ENCODE measurements at places on chromosomes 7 and 10.

- DNase-seq: no peak
Observed at GRCh38 chr10:112815269-112816032, 134.6 kb upstream of the TCF7L2 start.

- peak; percentile 86 for DNase-seq
Observed at GRCh38 chr10:102982296-102982695, 64.2 kb downstream of the CNNM2 start.

DNA sequence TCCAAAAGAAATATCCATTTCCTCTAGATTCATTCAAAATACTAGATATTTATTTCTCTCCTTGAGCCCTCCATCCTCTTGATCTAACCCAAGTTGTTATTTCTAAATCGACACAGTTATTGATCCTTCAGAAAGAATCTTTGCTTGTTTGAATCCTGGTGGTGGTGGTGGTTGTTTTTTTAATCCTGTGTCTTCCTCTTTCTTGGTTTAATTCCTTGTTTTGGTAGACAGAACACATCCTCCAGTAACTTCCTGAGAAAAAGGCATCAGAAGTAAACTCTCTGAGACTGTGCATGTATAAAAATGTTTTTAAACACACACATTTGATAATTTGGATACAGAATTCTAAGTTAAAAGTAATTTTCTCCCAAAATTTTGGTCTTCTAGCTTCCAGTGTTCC lies 49.9 kb downstream of the SIRT1 start:
- DNase-seq: no peak

DNA sequence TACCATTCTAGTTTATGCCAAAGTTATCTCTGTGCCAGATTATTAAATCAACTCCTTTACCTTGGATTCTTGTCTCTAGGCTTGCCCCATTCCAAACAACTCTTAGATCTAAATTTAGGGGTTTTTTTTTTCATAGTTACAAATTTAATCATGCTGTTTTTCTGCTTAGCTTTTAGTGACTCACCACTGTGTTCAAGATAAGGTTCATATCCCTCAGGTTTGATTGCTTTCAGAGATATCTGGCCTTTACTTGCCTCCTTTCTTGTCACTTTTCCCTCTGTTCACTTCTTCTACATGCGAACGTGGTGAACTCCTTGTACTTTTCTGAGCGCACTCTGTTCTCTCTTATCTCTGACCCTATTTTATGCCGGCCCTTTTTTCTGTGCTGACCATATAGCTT lies 78.2 kb downstream of the VPS50 start:
- no peak for DNase-seq

GRCh38 chr7:101618916-101619315 lies 10.2 kb downstream of the MYL10 start:
- no peak for DNase-seq

DNA sequence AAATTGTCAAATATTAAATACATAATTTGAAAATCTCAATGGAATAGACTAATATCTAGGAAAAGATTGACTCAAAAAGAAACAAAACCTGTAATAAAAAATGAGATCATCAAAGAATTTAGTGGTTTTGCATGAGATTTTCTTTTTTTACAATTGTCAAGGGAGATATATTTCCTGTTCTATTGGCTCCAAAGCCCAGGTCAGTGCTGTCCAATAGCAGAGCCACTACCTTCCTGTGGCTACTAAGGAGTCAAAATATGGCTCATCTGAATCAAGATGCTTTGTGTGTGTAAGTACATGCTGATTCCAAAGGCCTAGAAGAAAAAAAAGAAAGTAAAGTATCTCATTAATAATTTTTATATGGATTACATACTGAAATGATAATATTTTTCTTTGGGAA lies 191.9 kb downstream of the C7orf25 start:
- DNase-seq: no peak

GRCh38 chr10:133397938-133398337 lies 4.0 kb downstream of the MTG1 start:
- no peak for DNase-seq

GRCh38 chr7:81510122-81510521 lies 259.7 kb downstream of the HGF start:
- DNase-seq: no peak

DNA sequence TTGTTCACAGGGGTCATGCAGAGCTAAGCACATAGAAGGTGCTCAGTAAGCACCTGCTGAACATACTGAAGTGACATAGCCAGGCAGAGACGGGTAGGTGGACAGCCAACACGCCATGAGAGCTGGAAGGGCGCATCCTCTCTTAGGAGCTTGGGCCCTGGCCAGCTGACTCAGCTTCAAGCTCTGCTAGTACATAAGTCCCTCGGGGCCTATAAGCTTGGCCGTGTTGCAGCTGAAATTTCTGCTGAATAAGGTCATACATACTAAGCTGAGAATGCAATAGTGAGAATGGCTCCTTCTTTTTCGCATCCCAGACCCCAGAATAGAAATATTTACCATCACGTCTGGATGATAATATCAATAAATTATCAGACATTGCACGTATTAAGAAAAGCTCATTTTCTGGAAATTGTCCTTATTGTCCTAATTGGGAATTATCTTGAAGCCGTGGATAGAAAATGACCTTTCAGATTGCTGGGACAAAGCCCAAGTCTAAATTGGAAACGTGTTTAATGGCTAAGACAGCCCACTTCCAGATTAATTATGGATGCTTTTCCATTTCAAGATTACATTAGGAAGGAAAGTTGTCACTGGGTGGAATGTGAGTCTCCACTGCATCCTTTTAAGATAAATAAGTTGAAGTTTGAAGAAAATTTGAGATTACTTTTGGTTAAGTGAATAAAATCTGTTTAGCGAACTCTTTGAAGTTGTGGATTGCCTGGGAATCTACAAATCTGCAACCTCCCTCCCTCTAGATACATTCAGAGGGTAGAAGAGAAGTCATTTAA lies 287.1 kb upstream of the C7orf33 start:
- peak; percentile 61 for DNase-seq

DNA sequence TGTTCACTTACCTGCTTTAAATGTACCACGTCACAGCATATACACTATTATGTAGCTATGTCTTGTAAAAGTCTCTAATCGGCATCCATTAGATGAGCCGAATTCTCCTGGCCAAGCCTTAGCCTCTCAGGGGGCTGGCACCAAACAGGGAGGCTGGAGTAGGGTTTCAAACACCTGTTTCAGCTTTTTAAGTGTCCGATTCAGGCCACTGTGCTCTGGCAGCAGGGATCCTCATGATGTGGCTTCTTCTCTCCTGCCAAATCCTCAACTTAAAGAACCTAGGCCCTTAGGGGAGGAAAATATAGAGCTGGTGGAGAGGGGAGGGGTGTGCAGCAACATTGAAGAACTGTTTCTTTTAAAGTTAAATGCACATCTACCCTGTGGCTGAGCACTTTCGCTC lies 68.5 kb upstream of the NFKB2 start:
- peak; percentile 19 for DNase-seq

DNA sequence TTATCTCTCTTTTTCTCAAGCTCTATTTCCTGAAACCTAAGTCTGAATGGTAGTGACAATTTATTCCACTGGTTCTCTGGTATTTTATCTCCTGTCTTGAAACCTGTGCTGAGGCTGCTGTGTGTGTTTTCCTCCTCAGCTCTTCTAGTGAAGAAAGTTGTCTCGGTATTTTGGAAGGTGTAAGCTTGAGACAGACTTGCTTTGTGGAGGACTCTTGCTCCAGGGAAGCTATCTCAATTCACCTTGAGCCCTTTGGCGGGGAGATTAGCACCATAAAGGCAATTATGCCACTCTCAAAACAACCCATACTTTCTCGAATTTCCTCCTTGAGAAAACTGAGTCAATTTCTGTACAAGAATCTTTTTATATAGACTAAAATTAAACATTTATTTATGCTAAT lies 141.6 kb downstream of the THSD7A start:
- DNase-seq: no peak

DNA sequence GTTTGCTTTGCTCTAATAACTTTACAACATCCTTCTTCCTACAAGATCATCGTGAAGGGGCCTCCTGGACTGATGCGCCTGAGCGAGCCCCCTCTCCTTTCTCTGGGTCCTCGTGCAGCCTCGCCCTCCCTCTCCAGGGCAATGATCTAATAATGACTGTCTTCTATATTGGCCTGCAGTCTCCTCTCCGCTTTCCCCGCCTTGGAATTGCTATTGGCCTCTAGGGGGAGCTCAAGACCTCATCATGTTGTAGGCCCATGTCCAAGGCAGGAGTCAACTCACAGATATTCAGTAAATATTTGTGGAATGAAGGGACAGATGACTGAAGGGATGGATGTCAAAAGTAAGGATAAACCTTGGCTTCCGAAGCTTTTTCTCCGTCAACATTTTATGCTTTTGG lies 1180.3 kb downstream of the TYW1 start:
- peak; percentile 59 for DNase-seq

DNA sequence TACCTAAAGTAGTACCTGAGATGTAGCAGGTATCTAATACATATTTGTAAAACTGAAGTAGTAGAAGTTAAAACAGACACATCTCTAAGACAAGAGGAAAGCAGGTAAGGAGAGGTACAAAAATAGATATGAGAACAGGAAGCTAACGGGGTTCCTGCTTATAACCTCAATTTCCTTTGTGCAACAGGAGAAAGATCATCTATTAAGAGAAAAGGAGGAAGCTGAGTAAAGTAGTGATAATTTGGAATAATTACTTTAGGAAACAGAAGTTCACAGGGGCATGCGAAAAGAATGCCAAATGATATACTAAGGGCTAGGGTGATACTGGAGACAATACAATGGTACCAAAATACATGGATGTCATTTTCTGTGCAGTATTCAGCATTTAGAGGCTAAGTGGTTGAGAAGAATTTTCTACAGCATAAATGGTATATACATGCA lies 108.7 kb downstream of the NRBF2 start:
- DNase-seq: no peak

DNA sequence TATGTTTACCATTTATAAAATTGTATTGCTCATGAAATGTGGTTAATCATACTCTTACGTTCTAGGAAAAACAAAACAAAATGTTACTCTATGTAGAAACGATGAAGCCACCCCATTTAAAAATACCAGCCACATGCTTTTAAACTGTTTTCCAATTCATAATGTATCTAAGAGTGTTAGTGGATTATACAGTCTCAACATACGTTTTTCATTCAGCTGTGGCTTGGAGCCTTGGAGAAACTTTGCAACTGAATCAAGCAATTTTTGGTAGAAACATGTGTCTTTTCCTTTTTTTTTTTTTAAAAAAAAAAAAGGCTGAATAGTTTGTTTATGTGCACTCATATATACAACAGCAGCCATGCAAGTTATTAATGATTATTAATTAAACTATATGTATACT lies 378.0 kb upstream of the SEMA3D start:
- DNase-seq: no peak

DNA sequence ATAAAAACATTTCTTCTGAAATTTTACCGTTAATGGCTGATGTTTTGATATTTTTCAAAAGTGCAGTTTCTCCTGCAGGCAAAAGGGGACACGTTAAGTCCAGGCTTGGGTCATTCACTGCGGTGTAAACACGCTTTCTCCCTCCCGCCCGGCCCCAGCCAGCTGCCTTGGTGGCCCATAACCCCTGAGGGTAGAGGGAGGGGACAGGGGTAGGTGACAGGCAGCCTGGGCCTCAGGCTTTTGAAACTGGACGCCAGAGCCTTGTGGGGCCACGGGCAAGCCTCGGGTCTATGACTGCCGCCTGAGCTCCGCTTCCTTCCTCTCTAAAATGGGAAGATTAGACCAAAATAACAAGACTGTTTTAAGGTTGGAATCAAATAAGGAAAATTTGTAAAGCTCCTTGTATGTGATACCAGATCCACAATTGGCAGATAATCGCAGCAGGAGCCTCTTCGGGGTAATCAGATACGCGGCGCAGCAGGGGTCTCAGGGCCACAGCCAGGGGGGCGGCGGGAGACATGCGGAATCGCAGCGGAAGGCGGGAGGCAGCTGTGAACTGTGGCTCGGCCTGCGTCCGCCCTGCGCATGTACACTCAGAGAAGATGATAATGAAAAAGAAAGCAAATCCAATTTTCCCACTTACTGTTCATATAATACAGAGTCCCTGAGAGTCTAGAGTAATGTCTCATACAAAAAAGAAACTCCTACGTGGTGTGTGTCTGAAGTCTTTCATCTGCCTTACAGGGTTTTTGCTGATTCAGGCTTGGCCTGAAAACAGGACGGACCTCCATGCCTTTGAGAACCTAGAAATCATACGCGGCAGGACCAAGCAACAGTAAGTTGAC lies 138.3 kb downstream of the EGFR start:
- DNase-seq: no peak

- no peak for DNase-seq
Observed at GRCh38 chr7:113120647-113121046, 2.3 kb upstream of the SMIM30 start.

DNA sequence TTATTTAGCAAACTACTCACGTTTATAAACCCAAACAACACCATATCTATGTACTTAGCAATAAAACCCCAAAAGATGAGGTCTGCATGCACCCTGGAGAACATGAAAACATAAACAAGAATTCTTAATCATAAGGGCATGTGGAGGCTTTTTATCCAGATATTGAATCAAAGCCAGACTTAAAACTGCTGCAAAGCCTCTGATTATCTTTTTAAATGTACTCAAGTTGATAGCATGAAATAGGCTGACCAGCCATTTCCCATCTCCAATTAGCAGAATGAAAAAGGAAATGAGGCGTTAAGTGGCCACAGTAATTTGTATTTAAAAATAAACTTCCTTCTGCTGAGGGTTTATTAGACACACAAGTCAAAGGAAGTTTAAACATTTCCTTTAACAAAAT lies 48.3 kb downstream of the ITIH5 start:
- no peak for DNase-seq

GRCh38 chr7:867406-868188 lies 8.8 kb upstream of the GET4 start:
- DNase-seq: peak; percentile 86

DNA sequence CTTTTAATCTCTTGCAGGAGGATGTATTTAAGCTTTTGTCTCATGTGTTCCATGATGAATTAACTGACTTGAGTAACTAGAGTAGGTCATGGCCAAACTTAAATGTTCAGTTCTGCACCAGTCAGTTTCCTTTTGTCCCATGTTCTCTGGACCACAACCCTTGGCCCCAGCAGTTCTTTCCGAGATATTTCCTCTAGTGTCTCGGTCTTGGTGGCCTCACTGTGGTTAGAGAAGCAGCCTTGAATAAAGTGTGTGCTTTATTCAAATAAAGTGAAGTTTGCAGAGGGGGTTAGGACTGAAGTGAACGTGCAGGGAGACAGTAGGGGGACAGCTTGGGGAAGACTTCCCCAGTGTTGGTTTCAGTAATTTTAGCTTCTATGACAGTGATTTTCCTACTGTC lies 9.3 kb downstream of the ZNF212 start:
- DNase-seq: no peak

- DNase-seq: no peak
Observed at GRCh38 chr7:1779445-1779844, 109.4 kb downstream of the ELFN1 start.

DNA sequence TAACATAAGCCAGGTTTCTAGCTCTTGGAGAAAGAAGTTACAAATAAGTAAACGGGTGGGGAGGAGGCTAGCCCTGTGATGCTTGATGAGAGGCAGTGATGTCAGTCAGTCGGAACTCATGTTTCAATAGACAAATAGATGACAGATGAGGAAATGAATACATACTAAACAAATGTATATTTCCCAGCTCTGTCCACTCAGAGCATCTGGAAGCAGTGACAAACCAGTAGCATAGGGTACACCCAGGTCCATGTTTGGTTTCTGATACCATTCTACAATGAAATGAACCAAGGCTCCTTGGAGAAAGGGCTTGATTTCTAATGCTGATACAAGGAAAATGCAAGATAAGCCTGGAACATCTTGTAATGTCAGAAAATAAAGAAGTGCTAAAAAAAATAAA lies 30.6 kb downstream of the PODXL start:
- DNase-seq: peak; percentile 9

GRCh38 chr10:130440494-130440893 lies 304.3 kb downstream of the GLRX3 start:
- DNase-seq: no peak

Data from T47D (cell line).